Naive thymus-derived CD8-positive, alpha-beta T cell (primary cell): ENCODE measurements at places on chromosomes 7 and 10. TPM values are rescaled to one million over a fixed set of nuclear protein-coding genes. Genes with fewer than 3 reads are reported as not detected.

The HSPA12A gene
- not detected for total RNA-seq

GRCh38 chr7:64887756-64888508 lies 15.1 kb upstream of the ZNF273 start:
- H3K4me3 ChIP-seq = peak overlapping the region; percentile 90
- H3K36me3 ChIP-seq = peaks cover 7% of the 10 kb centered on the region
- H3K27ac ChIP-seq = peak overlapping the region; percentile 46
- peaks cover 48% of the 10 kb centered on the region for H3K27me3 ChIP-seq

- H3K4me3 ChIP-seq = no peak overlapping the region
- H3K4me1 ChIP-seq = no peaks in the 10 kb centered on the region
- no peaks in the 10 kb centered on the region for H3K36me3 ChIP-seq
Observed at GRCh38 chr7:98808751-98809460, 60.9 kb downstream of the TMEM130 start.

The LIPN gene
- total RNA-seq = not detected

The THSD7A gene
- total RNA-seq = not detected

DNA sequence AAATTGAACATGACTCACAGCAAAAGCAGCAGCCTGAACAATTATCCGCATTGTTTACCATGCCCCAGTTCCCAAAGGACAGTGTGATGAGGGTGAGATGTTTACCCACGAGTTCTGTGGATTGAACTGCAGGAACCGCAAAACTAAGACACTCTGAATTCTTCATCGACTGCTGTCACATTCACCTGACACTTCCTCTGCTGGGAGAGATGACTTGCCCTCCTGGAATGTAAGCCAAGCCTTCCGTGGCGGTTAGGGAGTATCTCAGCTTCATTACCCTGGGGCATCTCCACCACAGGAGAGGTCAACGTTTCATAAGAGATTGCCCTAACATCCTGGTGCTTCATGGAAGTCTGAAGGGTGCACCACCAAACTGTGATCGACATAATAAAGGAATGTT lies 374.6 kb upstream of the ADARB2 start:
- no peaks in the 10 kb centered on the region for H3K4me1 ChIP-seq
- no peak for DNase-seq
- no peak overlapping the region for H3K27ac ChIP-seq

The OR6B1 gene
- total RNA-seq = not detected

DNA sequence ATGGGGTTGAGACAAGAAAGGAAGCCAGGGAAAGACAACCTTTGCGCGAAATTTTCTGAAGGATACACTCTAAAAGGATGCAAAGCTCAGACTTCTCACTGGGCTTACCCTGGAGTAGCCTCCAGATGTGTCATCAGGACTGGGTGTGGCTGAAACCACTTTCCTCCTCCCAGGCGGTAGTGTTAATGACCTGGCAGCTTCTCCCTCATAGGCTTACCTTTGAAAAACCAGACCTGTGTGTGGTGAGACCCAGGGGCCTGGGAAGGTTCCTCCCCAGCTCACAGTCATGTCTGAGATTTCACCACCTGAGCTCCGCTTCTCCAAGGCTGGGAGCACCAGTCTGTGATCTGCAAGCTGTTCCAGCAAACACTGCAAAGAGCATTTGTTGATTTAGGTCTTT lies 93.7 kb downstream of the EPC1 start:
- no peak overlapping the region for H3K27ac ChIP-seq
- no peak for DNase-seq
- no peaks in the 10 kb centered on the region for H3K27me3 ChIP-seq
- H3K36me3 ChIP-seq = no peaks in the 10 kb centered on the region
- H3K4me1 ChIP-seq = peaks cover 5% of the 10 kb centered on the region
- H3K4me3 ChIP-seq = no peak overlapping the region

- no peak overlapping the region for H3K4me3 ChIP-seq
- peaks cover 2% of the 10 kb centered on the region for H3K27me3 ChIP-seq
- no peak for DNase-seq
- no peaks in the 10 kb centered on the region for H3K36me3 ChIP-seq
Observed at GRCh38 chr10:77091597-77092165, 545.9 kb downstream of the KCNMA1 start.

- H3K4me3 ChIP-seq = no peak overlapping the region
- no peak overlapping the region for H3K27ac ChIP-seq
- no peak for DNase-seq
- no peaks in the 10 kb centered on the region for H3K27me3 ChIP-seq
- no peaks in the 10 kb centered on the region for H3K36me3 ChIP-seq
Observed at GRCh38 chr10:33039181-33039580, 81.2 kb upstream of the ITGB1 start.

GRCh38 chr7:28135760-28136159 lies 44.8 kb downstream of the JAZF1 start:
- no peaks in the 10 kb centered on the region for H3K27me3 ChIP-seq

DNA sequence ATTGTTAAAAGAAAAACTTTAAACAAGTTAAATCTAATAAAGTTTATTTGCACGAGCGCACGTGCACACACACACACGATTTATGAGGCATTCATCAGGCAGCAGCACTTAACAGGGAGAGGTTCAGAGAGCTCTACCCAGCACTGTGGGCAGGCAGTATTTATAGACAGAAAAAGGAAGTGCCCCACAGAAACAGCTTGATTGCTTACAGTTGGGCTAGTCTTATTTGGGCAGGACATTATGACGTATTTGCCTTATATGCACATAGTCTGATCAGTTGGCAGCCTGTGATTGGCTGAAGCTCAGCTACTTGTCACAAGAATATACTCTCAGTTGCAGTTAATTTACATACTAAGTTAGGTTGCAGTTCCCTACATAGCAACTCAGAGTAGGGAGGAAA lies 1.2 kb upstream of the SDHAF3 start:
- DNase-seq = no peak
- peaks cover 1% of the 10 kb centered on the region for H3K36me3 ChIP-seq
- H3K4me1 ChIP-seq = peaks cover 19% of the 10 kb centered on the region
- no peak overlapping the region for H3K4me3 ChIP-seq
- H3K27ac ChIP-seq = peak overlapping the region; percentile 96
- no peaks in the 10 kb centered on the region for H3K27me3 ChIP-seq

- DNase-seq = no peak
- peaks cover 49% of the 10 kb centered on the region for H3K4me1 ChIP-seq
- H3K27me3 ChIP-seq = peaks cover 81% of the 10 kb centered on the region
- H3K4me3 ChIP-seq = peak overlapping the region; percentile 26
- H3K27ac ChIP-seq = no peak overlapping the region
- H3K36me3 ChIP-seq = peaks cover 20% of the 10 kb centered on the region
Observed at GRCh38 chr7:27098578-27099451, 3.0 kb upstream of the HOXA1 start.

The EPO gene
- not detected for total RNA-seq

DNA sequence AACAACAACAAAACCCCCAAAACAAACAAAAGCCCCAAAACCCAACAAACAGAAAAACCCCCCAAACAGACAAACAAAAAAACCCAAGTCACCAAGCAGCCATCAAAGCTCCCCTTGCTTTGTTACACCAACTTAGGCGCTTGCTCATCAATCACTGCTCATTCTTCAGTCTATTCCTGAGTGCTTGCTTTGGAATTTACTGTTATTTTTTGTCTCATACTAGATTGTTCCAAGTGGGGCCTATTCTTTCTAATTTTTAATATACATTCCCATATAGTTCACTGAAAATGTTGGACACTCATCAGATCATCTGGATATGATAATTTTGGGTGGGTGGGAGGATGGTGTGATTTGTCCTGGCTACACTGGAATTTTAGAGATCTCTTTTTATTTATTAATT lies 126.0 kb upstream of the JCAD start:
- no peak overlapping the region for H3K4me3 ChIP-seq
- peaks cover 5% of the 10 kb centered on the region for H3K27me3 ChIP-seq
- DNase-seq = no peak
- no peaks in the 10 kb centered on the region for H3K36me3 ChIP-seq
